Stimulated activated CD4-positive, alpha-beta T cell treated with anti-CD3 and anti-CD28 coated beads, Interleukin-1b, Interleukin-23, amount 100 ng/mL, for 1 hour (primary cell): ENCODE measurements at places on chromosomes 1 and 21.

- no peak for DNase-seq
Measured at GRCh38 chr1:9724706-9725476, 73.4 kb downstream of the PIK3CD start.

- DNase-seq, result no peak
Measured at GRCh38 chr1:235486321-235486720, 17.9 kb downstream of the B3GALNT2 start.

DNA sequence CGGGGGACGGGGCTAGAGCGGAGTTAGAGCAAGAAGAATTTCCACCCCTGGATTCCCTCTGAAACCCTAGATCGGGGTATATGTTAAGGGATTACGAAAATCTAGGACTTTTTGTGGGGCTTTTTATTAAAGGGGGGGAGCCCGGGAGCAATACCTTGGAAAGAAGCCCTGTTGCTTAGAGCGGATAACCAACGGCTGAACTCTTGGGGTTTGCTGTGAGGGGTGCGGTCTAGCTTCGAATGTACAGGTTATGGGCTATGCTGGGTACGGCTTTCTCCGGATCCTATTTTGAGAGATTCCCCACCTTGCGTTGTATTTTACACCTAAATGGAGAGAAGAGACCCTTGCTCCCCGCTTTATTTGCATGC lies 626 bp downstream of the DYRK3 start:
- DNase-seq, result no peak

- no peak for DNase-seq
Measured at GRCh38 chr1:3170561-3171453, 101.8 kb downstream of the PRDM16 start.

- peak; percentile 32 for DNase-seq
Measured at GRCh38 chr1:156623946-156624813, 5.0 kb downstream of the HAPLN2 start.

GRCh38 chr1:94036730-94037129 lies 84.2 kb downstream of the ABCA4 start:
- no peak for DNase-seq

- no peak for DNase-seq
Measured at GRCh38 chr1:182350839-182351238, 40.8 kb downstream of the GLUL start.

- no peak for DNase-seq
Measured at GRCh38 chr1:67749263-67749843, 64.4 kb downstream of the GADD45A start.
